Stimulated activated CD4-positive, alpha-beta T cell treated with anti-CD3 and anti-CD28 coated beads, Interleukin-1b, Interleukin-23, amount 100 ng/mL, for 24 hours (primary cell): ENCODE measurements at places on chromosomes 7 and 10.

DNA sequence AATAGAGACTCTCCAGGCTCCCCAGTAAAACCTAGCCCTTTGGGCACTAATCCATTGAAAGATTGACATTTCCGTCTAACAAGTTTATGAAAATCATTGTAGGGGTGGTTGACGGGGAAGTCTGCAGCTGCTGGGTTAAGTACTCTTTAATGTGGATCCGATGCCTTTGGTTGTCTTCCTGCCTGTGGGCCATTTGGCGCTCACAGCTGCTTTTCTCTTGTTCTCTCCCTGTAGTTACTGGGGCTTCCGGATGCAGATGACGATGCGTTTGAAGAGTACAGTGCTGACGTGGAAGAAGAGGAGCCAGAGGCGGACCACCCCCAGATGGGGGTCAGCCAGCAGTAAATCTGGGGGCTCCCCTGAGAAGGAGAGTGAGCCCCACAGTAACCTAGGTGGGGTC, 22.4 kb downstream of the MTURN start:
- DNase-seq = no peak

- DNase-seq = no peak
These were observed 119.4 kb downstream of the ZFAND4 start for GRCh38 chr10:45553155-45553554.

- DNase-seq = no peak
These were observed 119.5 kb upstream of the AGK start for GRCh38 chr7:141431711-141432110.

- DNase-seq = no peak
These were observed 51.3 kb downstream of the HIP1 start for GRCh38 chr7:75687246-75688088.

GRCh38 chr7:41316410-41316809, 386.5 kb downstream of the INHBA start:
- DNase-seq = no peak

GRCh38 chr7:23075571-23075970, 30.0 kb upstream of the KLHL7 start:
- no peak for DNase-seq

- DNase-seq = no peak
These were observed 235.5 kb downstream of the GLRX3 start for GRCh38 chr10:130371666-130372065.

GRCh38 chr10:114975091-114975490, 37.1 kb downstream of the TRUB1 start:
- DNase-seq = no peak

DNA sequence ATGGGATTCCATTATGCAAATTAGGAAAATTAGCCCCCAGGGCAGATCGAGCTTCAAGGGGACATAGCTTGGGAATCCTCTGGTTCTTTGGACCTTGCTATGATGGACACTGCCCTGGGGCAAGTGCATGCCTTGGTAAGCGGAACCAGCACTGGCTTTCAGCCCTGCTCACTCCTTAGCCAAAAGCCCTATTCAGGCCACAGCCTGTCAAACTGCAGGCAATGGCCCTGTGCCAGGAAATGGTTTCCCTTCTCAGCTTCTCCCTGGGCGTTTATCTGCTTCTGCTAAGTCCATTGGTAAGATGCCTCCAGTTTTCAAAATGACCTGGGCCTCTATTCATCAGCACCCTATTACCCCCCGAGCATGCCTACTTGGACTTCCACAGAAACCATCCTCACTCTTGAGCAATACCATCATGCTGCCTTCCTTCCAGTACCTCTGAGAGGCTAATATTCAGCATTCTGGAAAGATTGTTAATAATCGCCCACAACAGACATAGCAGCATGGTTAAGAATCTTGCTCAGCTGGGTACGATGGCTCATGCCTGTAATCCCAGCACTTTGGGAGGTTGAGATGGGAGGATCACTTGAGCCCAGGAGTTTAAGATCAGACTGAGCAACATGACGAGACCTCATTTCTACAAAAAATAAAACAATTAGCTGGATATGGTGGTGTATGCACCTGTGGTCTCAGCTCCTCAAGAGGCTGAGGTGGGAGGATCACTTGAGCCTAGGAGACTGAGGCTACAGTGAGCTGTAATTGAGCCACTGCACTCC, 918.6 kb upstream of the AUTS2 start:
- no peak for DNase-seq

DNA sequence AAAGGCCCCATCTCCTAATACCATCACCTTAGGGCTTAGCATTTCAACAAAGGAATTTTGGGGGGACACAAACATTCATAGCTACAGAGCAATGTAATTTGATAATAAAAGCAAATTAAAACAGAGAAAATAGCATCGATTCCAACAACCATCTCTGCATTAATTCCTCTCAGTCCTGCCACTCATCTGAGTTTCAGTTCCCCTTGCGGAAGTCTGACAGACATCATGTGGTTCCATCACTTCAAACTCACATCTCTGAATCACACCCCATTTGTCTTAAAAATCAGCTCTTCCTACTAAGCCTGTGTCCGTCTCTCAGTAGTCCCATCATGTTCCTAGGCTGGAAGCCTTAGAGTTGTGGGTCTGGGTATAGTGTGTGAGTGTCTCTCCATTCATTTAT, 3.6 kb downstream of the ADCK2 start:
- DNase-seq = no peak

DNA sequence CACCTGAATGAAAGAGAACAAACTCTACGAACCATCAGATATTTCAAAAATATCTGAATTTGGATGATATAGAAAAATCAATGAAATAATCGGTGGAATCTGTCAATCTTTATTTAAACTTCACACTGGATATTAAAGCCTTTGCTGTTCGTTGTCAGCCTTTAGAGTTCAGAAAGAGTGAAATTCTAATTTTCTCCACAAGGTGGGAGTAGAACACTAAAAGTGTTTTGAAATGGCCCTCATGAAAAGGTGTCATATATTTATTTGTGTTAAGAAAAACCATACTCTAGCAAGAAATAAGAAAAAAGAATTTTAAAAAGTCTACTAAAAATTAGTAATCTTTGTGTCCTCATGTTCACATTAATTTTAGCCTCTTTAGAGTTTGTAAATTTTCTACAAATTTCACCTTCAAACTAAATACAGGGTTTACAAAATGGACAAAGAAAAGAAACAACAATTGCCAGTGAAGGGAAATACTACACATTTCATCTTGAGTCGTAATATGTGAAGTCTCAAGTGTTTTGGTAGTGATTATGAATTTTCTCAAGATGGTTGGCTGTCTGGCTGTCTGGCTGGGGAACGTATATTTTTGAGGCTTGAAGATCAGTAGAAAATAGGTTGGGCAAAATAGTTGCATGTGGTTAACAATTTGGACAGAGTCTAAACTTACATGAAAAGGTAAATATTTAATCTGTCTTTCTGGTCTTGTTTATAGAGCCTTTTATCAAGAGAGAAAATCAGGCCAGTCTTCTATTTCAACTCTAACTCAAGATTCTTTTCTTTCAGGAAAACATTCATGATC, 43.7 kb downstream of the DNAJB9 start:
- no peak for DNase-seq

DNA sequence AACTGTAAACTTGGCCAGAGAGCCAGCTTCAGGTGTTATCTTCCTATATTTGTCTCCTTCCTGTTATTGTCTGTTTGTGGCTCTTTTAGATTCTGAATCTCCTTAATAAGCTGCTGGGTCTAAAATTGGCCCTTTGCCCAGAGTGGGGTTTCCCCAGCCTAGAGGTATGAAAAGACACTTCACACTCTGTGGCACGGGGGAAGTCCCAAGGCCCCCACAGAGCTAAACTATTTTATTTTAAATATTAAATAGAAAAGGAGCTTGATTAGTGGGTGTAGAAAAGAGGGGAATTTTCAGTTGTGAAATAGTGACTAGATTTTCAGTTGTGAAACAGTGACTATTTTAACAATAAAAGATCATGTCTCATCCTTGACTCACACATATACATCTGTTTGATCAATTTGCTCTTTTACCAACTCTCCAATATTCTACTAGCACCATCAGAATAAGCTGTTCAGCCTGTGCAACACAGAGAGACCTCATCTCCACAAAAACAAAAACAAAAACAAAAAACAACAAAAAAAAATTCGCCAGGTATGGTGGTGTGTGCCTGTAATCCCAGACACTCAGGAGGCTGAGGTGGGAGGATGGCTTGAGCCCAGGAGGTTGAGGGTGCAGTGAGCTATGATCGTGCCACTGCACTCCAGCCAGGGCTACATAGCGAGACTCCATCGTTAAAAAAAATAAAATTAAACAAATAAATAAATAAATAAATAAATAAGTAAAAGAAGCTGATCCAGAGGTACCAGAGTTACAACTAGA, 24.9 kb upstream of the ADO start:
- peak; percentile 83 for DNase-seq

- DNase-seq = no peak
These were observed 255.1 kb downstream of the DOCK4 start for GRCh38 chr7:111951052-111951451.

- DNase-seq = no peak
These were observed 26.6 kb upstream of the KAT6B start for GRCh38 chr10:74799721-74800221.

GRCh38 chr10:29037348-29038113, 251.3 kb upstream of the LYZL1 start:
- DNase-seq = no peak

- no peak for DNase-seq
These were observed 52.7 kb downstream of the VPS50 start for GRCh38 chr7:93284908-93285307.

GRCh38 chr10:70575486-70575873, 27.1 kb downstream of the PRF1 start:
- DNase-seq = no peak

DNA sequence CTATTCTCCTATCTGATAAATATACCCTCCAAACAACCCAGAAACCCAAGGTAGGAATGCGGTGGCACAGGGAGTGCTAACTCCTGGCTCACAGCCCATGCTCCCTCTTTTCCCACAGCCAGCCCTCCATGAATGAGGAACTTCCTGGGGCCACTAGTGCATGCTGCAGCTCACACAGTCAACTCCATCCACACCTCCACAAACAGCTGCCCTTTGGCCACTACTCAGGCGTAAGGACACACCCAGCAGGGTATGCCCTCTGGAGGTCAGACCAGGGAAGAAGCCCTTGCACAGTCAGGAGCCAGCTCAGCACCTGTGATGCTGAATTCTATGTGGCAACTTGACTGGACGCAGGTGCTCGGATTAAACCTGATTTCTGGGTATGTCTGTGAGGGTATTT, 85.2 kb upstream of the PIK3CG start:
- no peak for DNase-seq

DNA sequence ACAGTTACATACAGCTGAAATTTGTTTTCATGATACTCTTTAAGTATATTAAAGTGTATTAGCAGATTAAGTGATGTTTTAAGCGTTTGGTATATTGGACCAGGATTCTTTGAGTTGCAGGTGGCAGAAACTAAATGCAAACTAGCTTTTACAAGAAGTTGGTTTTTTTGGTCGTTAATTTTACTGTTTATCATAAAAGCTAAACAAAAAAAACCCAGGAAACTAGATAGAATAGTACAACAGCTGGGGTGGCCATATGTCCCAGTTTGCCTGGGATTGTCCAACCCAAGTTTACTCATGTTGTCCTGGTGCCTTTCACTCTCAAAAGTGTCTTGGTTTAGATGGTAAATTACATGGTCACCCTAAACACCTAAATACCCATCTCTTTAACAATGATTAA, 108.7 kb downstream of the PHTF2 start:
- DNase-seq = no peak

GRCh38 chr10:114256822-114257221, 17.8 kb downstream of the VWA2 start:
- no peak for DNase-seq

DNA sequence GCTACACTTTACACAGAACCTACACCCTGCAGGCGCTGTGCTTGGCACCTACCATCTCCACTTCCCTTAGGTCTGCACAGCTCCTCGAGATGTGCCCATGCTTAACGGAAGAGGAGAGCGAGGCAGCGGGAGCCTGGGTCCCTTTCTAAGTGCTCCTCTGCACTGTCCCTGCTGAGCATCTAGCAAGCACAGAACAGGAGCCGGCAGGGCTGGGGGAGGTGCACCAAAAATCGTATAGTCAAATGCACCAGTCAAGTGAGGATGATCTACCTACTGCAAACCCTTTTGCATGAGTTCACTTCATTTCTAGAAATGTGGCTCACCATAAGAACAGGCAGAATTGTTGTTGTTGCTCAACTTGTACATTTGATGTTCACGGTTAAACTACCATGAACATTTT, 267.7 kb downstream of the TNS3 start:
- DNase-seq = no peak

GRCh38 chr10:130495891-130496636, 359.9 kb downstream of the GLRX3 start:
- DNase-seq = no peak

DNA sequence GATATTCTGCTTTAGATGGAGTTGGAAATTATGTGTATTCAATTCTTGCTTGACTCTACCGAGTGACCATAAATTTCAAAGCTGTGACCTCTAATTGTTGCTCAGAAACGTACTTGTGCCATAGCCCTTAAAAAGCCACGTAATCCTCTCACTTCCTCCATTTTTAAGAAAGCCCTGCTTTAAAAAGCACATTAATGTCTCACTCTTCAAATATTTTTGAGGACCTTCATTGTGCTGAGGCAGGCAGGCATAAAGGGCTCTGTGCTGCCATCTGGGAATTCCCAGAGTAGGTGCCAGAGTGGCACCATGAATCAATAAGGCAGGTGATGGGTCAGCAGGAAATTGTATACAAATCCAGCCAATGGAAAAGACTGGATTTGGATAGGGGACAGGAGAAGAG, 97.7 kb upstream of the FAM204A start:
- no peak for DNase-seq

DNA sequence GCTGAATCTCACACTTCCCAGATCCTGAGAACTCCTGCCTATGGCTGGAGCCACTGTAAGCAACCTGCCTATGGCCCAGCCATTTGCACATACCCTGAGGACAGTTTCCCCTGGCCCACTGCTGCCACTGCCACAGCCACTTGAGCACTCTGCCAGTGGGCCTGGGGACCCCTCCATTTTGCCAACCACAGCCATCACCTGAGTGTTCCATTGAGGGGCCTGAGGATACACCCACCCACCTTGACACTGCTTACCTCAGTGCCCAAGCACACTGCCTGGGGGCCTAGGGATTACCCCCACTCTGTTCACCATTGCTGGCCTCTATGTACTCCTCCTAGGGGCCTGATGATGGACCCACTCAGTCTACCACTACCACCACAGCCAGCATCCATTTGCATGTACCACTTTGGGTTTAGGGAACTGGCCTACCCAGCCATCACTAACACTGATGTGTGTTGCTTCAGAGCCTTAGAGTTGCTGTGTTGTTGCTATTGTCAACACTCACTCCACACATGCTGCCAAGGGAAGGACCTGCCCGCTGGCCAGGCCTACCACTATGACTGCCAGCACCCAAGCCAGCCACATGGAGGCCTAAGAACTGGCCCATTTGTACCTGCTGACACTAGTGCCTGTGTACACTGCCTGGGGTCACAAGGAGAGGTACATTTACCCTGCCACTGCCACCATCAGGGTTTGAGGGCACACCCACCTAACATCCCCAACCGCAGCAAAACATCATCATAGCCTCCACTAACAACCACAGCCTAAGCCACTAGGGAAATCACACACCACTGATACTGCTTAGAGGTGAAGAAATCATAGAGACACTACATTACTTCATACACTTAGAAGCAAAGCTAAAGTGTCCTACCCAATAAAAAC, 45.9 kb upstream of the ANTXRL start:
- no peak for DNase-seq

GRCh38 chr7:29146057-29146706, at the start of gene CPVL:
CPVL (minus strand) TSS chr7:29146537; CDS start chr7:29121061, 25,476 bp downstream.
- DNase-seq = no peak
